ENCODE measurements at places on chromosomes 1 and 21. TPM values are rescaled to one million over a fixed set of nuclear protein-coding genes. Genes with fewer than 3 reads are reported as not detected.
A peak's percentile ranks its signal among the peaks of the same experiment; 100 is the strongest.

The RAB3B gene
- not detected for total RNA-seq

The RPTN gene
- total RNA-seq: not detected

The VWA5B1 gene
- not detected for total RNA-seq

- DNase-seq: no peak
Observed at GRCh38 chr1:156436141-156437036, 64.2 kb downstream of the MEF2D start.

- no peak for DNase-seq
Observed at GRCh38 chr1:209435654-209436566, 147.6 kb upstream of the CAMK1G start.

- no peak for DNase-seq
Observed at GRCh38 chr1:157798211-157798610, 21.3 kb upstream of the FCRL2 start.

- DNase-seq: peak; percentile 85
Observed at GRCh38 chr21:44846485-44847260, 26.8 kb downstream of the PTTG1IP start.

GRCh38 chr1:62084310-62084890 is 110.2 kb upstream of the L1TD1 start:
- no peak for DNase-seq

DNA sequence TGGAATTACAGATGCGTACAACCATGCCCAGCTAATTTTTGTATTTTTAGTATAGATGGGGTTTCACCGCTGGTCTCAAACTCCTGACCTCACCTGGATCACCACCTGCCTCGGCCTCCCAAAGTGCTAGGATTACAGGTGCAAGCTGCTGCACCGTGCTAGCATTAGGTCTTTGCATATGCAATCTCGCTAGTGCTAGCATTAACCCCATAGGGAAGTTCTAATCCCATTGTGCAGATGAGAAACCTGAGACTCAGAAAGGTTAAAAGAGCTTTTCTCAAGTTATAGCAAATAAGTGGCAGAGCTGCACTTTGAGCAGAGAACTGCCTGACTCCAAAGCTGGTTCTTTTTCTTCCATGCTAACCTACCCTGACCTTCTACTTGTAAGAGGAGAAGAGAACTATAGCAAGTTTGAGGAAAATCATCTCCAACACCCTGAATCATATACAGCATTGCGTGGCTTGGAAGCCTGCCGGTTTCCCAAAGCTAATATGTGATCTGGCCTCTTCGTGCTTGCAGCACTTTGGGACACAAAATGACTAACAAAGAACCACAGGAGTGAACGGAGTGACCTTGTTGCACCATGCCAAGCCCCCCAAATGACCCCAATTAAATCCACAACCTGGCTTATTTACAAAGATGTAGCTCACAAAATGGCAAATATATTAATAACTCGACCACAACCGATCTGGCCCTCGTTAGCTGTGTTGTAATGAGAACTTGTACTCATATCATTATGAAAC is 185.1 kb downstream of the TM2D1 start:
- DNase-seq: no peak

DNA sequence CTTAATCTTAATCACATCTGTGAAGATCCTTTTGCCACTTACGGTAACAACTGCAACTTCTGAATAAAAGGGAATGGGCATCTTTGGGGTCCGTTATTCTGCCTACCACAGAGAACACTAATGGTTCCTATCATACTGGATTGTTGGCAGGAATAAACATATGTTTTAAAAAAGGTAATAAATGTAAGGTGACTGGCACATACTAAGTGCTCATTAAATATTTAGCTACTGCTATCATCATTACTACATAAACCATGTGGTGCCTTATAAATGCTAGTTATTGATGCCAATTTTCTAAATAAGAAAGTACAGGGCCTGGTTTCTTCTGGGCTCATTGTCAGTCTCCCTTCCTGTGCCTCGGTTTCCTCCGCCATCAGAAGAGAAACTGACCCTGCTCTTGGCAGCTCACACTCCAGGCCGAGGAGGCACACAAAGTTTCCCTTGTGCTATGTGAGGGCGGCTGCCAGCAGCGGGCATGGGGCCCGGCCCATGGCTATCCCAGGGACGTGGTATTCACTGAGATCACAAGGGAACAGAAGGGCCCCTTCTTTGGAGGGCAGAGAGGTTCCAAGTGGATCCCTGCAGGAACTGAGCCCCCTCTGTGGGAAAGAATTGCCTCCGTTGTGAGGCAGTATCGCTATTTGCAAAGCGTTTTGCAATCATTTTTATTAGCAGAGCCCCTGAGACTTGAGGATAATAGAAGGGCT is 26.2 kb downstream of the NAV1 start:
- DNase-seq: no peak

DNA sequence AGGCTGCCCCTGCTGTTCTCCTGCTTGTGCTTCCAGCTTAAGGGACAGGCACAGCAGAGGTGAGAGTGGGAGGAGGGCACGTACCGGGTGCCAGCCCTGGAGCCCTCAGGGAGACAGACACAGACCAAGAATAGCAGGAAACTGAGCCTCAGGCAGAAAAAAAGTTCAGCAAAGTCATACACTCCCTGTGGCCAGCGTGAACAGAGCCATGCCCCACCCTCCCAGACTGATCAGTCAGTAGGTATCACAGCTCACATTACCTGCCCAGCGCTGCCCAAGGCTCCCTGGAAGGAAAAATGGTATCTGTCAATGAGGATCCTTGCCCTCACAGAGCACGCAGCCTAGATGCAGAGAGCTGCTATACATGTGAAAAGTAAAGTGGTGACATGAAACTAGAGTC is 1.3 kb downstream of the UBL4B start:
- DNase-seq: no peak

DNA sequence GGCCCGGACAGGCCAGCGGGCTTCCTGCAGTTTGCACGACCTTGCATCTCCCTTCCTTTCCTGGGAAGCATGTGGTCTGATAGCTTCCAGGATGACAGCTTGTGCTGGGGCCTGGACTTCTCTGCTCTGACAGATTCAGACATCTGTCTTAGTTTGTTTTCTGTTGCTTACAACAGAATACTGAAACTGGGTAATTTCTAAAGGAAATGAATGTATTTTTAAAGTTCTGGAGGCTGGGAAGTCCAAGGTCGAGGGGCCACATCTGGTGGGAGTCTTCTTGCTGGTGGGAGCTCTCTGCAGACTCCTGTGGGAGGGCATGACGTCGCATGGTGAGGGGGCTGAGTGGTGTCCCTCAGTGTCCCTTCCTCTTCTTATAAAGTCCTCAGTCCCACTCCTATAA is 35.3 kb upstream of the TENT5B start:
- DNase-seq: no peak

DNA sequence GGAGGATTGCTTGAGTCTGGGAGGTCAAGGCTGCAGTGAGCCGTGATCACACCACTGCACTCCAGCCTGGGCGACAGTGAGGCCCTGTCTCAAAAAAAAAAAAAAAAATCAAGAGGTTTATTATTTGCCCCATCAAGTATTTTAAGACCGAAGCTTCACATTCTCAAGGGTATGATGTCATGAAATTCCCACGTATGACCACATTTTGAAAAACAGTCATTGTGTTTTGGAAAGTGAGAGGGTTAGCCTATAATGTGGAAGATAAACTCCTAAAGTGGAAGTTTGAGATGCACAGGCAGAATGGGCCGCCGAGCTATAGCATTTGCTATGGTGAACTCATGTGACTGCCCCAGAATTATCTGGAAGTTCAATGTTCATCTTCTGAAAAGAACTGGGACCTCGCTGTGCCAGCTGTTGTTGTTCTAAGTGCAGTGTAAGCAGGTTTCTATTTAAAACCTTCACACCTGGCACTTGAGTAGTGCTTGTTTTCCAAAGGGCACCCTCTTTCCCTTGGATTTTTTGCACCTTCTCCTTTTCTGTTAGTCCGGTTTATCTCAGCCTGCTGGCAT is 96.9 kb upstream of the SLC25A33 start:
- DNase-seq: no peak

Measured in ascending aorta (tissue), 2 donors.